ENCODE measurements at places on chromosomes 12 and 14.

DNA sequence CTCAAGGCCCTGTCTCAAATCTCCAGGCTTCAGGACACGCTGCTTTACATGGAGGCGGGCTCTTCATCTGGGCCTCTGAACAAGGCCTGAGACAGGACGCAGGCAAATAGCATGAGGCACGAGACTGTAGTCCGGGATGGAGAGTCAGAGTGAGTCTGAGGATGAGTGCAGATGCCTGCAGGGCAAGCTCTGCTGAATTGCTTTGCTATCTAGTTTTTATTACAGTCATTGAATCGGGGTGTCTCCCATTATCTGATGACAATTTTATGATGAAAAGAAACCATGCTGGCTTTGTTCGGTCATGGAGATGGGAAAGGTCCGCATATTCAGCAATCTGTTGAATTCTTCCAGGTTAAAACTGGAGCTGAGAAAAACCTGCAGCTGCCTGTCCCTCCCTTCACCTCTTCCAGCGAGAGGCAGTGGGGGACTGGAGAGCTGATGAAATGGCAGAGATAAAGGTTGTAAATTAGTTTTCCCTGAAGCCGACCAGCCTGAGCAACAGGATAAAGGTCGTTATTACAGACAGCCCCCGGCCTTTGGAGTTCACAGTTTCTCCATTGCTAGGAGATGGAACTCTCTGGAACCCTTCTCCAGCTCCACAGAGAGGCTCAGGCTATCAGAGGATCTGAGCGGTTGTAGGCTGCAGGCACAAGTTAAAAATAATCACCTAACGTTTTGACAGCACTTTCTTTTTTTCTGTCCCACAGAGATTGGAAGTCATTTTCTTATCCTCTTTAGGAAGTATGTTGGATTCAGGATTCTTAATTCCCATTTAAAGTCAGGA, 1.3 kb upstream of the ADGRD1 start:
- no peak for DNase-seq

- DNase-seq: no peak
Measured at GRCh38 chr14:104248203-104249055, 110.0 kb downstream of the KIF26A start.

GRCh38 chr14:24609655-24610344, at the start of gene GZMH:
GZMH (minus strand) TSS chr14:24609685; CDS start chr14:24609613, 72 bp downstream.
- peak; percentile 47 for DNase-seq

DNA sequence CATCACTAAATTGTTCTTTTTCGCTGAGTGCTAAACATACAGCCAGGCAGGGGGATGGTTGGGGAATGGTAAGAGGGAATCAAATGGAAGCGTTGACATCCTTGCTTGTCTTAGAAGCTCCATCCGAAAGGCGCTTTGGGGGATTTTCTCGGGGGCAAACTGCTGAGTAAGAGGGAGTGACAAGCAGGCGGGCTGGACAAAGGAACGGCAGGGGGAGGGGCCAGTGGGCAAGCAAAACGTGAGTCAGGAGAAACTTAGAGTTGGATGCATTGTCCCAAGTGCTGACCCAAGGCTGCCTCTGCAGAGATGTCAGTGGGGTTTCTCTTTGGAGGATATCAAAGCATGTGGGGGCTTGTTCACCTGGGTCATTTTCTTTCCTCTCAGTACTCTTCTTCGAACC, 480.5 kb downstream of the VRK1 start:
- DNase-seq: no peak

DNA sequence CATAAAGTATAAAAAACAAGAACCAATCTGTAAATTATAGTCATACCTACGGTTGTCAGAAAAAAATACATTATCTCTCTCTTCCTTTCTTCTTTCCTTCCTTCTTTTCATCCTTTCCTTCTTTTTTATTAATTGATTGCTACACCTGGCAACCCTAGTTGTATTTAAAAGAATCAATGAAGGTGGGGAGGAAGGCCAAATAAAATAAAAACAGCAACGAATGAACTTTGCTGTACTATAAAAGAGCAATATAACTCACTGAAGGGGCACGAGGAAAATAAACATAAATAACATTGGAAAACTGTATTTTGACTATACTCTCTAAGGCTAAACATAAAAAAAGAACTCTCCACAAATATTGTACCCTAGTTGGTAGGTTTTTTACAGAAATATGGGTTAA, 898.2 kb upstream of the USP15 start:
- DNase-seq: no peak

DNA sequence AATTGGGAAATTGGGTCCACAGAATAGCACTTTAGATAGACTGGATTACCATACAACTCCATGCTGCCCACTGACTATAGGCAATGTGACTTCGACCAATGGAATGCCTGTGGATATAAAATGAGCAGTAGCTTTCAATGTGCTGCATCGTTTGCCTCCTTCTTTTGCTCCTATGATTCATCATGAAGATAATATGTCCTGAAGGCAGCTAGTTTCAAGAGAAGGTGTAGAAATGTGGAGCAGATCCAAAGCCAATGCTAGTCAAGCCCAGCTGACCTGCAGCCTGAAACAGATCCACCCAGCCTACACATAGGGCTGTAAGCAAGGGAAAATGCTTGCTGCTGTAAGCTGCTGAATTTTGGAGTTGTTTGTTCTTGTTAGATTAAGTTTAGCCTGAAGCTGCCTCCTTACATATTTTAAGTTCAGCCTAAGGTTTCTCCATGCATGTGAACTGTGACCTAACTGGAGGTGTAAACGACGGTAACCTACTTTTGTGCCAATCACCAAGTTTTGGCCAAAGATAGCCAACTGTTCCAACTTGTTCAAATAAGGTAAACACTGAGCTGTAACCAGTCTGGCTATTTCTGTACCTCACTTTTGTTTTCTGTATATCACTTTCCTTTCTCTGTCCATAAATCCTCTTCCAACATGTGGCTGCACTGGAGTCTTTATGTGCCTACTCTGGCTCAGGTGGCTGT, 169.1 kb upstream of the AVPR1A start:
- no peak for DNase-seq

DNA sequence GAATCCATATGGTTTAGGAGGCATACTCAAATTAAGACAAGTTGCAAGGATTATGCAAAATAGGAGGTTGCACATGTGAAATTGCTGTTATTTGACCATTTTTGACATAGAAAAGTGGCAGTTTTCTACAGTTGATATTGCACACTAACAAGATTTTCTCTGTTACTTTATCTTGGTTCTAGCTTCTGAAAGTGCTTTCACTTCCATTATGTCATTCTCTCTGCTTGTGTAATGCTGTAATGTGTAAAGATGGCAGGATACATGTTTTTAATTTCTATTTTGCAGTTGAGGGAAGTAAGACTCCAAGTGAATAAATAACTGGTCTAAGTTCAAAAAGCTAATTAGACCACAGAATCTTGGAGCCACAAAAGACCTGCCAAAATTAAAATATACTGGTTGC, 60.6 kb downstream of the MYRFL start:
- DNase-seq: no peak

GRCh38 chr12:113065126-113066007, 8.8 kb downstream of the DTX1 start:
- no peak for DNase-seq

GRCh38 chr12:121637231-121637914, 11.0 kb downstream of the ORAI1 start:
- peak; percentile 64 for DNase-seq

DNA sequence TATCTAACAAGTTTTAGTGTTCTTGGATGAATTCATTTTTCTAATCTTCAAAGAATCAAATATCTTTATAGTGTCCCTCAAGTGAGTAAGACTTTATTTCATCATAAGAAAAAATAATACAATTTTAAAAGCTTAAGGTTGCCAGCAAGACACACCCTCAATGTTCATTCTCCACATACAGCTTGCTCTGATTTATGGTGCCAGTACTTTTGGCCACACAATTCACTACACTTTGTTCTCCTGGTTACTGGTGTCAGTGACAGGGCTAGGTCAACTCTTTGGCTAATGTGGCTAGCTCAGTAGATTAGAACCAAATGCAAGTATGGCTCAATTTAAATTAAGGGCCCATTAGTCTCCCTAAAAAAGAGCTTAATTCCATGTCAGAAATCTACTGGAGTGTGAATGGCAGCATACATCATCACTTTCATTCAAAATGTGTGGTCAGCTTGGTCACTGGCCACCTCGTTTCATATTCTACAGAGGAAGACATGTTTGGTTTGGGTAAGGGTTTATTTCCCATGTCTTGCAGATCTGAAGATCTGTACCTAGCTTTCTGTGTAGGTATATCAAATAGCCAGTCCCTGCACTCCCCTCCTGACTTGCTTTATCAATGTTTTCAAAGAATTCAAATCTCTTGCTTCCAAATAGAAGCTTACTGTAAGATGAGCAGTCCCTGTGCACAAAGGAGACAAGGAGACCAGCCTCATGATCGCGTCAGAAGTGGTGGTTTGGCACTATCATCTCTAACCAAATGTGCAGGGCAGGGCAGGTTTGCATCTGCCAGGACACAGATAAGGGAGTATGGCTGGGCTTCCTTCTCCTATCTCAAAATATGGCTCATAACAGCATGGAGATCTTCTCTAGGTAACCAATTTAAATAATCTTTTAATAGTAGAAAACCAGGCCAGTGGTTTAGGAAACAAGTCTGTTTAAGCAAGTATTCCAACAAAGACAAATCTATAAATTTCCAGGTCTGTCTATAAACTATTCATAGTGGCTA, 31.3 kb downstream of the HECTD4 start:
- DNase-seq: no peak

DNA sequence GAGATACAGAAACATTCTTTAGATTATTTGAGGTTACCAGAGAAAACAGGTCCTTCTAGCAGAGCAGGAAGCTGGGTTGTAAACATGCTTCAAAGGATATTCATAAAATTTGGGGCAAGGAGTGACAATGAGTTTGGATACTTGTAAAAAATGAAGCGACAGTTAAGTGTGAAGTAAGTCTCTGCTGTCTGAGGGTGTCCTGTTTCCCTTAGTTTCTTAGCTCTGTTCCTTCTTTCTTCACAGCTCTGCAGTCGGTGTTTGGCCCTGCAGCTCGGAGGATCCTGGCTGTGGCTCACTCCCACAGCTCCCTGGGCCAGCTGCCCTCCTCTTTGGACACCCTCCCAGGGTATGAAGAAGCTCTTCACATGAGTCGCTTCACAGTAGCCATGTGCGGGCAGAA, 10.8 kb downstream of the TMEM52B start:
- DNase-seq: no peak

DNA sequence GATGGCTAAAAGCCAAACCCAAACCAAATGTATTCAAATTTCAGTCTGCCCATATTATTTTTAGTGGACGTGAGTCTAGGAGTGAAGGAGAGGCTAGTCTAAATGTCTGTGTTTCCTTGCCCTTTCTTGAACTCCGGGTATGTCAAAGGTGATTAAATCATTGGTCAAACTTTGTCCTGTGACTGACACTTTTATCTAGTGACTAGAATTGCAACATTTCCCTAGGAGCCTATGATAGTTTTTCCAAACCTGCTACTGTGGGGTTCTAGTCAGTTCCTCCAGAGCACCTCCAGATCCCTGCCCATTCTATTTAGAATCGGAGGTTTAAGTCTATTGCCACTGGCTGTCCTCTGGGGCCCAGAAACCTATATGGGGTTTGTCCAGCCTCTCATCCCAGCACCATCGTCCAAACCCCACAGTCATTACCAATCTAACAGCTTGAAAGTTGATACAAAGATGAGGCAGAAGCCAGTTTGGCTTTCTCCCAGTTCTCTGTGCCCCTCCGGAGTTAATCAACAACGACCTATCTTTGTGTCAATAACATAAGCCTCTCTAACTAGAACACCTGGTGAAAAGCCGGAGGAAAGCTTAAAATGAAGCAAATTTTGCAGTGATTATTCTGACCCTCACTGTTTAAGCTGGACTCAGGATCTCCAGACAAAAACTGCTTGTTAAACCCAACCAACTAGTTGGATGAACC, 306.7 kb downstream of the ZFP36L1 start:
- DNase-seq: no peak

- DNase-seq: no peak
Measured at GRCh38 chr14:23568600-23569331, 1.2 kb upstream of the AP1G2 start.

Measured in CD4-positive, alpha-beta T cell treated with Interleukin-10 for 1 hour (primary cell).